ENCODE measurements at places on chromosomes 7 and 10.

- no peak for DNase-seq
These were observed 82.2 kb downstream of the SLC16A9 start for GRCh38 chr10:59627366-59628018.

- DNase-seq, result no peak
These were observed 48.1 kb upstream of the TARP start for GRCh38 chr7:38321515-38321944.

- no peak for DNase-seq
These were observed 7.9 kb downstream of the CPED1 start for GRCh38 chr7:120996333-120996987.

DNA sequence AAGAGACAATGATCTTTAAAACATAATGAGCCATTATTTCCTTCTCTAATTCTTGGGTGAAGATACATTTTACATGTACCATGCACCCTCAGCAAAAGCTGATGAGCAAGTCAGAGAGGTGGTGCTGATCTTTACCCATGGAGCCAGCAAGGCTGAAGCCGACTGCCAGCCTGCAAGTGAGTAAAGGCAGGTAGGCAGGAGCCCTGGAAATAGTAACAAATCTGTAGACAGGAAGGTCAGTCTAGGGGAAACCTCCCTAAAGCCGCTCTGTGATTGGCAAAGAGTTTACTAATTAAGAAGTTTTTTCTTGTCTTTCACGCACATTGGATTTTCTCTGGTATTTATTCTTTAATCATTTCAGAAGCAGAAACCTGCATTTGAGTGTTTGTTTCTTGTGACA lies 67.9 kb downstream of the PRKCQ start:
- no peak for DNase-seq

- no peak for DNase-seq
These were observed 913.9 kb upstream of the AUTS2 start for GRCh38 chr7:68684246-68684839.

DNA sequence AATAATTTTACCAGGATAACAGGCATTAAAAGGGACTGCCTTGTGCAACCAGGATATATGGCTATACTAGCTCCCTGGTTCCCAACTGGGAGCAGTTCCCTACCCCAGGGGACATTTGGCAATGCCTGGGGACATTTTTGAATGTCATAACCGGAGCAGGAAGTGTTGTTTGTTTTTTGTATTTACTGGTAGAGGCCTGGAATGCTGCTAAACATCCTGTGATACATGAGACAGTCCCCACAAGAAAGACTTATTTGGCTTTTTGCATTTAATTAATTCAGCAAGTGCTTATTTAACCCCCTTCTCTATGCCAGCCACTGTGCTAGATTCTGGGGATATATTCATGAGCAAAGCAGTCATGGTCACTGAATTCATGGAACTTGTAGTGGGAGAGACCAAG lies 181.2 kb downstream of the BBS9 start:
- no peak for DNase-seq

GRCh38 chr7:80584778-80585177 lies 53.7 kb upstream of the CD36 start:
- DNase-seq, result no peak

DNA sequence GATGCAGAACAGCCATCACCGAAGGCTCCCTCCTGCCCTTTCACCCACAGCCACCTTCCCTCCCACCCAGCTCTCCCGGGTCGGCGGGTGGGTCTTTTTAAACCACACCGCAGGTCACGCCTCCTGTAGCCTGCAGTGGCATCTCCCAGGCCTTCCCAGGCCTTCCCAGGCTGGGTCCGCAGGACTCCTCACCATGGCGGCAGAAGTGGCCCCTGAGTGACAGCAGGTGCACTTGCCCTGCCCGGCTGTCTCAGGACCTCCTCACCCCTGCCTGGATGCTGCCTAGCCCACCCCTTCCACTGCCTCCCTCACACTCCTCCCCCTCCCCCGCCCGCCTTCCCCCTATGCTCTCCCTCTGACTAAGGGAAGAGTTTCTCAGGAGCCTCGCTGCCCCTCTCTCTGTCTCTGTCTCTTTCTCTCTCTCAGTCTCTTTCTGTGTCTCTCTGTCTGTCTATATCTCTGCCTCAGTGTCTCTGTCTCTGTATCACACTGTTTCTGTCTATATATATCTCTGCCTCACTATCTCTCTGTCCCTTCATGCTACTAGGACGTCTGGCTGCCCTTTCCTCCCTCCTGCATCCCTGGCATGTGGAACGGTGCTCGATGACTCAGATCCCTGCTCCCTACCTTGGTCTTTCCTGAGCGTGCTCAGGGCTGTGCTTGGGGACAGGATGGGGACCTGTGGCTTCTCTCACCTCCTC lies 57.5 kb downstream of the GLRX3 start:
- no peak for DNase-seq
